ENCODE measurements at places on chromosomes 4 and X.

GRCh38 chr4:168803732-168804131 lies 206.3 kb downstream of the CBR4 start:
- no peak for DNase-seq

GRCh38 chr4:128591482-128591881 lies 218.0 kb upstream of the JADE1 start:
- no peak for DNase-seq

DNA sequence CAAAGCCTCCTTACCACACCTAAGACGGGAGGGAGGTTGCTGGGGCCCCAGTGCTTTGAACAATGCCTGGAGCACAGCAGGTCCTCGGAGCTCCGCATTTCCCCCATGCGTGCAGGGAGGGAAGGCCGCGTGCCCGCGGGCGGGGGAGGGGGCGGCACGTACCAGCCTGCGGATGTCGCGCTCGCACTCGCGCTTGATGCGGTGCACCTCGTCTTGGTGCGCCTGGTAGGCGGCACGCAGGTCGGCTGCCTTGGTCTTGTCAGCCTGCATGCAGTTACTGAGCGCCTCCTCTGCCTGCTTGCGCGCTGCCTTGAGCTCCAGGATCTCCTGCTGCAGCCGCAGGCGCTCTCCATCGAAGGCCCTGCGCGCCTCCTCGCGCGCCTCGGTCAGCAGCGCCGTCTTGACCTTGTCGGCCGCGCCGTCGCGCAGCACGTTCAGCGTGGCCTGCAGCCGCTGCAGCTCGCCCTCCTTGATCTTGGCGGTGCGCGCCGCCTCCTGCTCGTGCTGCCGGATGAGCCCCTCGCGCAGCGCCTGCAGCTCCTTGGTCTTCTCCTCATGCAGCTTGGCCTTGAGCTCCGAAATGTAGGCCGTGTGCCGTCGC lies 87.2 kb upstream of the C4orf50 start:
- DNase-seq, result no peak

GRCh38 chrX:9867226-9867625 lies 81.0 kb downstream of the SHROOM2 start:
- DNase-seq, result no peak

GRCh38 chr4:6110681-6111353 lies 89.5 kb downstream of the JAKMIP1 start:
- no peak for DNase-seq

GRCh38 chr4:15870079-15870478 lies 68.5 kb downstream of the FGFBP1 start:
- no peak for DNase-seq

DNA sequence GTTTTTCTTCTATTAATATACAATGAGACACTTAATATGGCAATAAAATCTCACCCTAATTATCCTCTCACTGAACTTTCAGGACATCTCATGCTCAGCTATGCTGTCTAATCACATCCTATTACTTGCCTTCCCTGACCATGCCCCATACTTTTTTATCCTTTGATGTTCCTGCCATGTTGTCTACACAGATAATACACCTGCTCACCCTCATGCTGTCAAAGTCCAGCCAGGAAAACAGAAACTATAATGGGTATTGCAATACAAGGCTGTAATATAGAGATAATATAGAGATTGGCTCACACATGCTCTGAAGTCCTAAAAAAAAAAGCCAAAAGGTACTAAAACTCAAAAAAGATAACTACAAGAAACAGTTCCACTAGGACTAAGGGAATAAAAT lies 305.4 kb downstream of the PRDM5 start:
- no peak for DNase-seq

Measured in stimulated activated naive CD8-positive, alpha-beta T cell treated with anti-CD3 and anti-CD28 coated beads, Interleukin-15, amount 100 ng/mL, for 72 hours (primary cell).